ENCODE measurements at places on chromosomes 2 and 18.

DNA sequence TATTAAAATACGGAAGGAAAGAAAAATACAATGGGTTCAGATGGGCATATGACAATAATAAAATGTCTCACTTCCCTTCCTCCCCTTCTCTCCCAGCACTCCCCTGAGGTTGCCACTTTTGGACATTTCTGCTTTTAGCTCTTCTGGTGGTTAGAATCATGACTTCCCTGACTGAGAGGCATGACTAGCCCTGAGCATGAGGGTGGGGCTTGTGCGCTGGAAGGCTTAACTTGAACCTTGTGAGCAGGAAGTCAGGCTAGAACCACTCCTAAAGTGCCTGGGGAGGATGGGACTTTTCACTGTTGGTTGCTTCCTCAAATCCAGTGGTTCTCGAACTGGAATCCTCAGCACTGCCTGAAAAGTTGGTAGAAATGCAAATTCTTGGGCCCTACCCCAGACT, 19.7 kb upstream of the ARHGAP25 start:
- no peak for DNase-seq

DNA sequence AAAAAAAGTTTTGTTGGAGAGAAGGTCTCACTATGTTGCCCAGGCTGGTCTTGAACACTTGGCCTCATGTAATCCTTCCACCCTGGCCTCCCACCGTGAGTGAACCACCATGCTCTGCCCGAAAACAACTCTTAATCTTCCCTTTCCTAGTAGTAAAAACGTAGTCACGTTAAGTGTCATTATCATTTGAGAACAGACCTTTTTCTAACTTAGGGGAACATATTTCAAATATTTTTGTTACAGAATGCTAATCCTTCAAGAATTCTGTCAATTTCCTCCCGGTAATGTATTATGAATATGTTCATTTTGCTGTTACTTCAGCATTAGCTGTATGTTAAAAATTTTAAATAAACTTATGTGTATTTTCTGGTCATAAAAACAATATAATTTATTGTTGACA, 49.7 kb downstream of the MTA3 start:
- no peak for DNase-seq

GRCh38 chr2:208638059-208638458, 231.5 kb downstream of the PTH2R start:
- no peak for DNase-seq

DNA sequence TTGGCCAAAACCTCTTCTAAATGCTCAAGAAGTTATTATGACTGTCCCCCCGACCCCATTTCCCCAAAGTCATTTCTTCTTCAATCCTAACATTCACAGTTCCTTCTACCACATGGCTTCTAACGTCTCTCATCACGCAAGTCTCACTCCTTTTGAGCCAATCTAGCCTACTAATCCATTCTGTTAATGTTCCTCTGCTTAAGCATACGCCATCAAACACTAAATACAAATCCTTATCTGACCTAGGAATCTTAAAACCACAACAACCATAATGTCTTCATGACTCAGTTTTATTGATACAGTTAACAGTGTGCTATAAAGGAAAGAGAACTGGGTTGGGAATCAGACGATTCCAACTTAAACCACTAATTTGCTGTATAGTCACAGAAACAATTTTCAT, 23.9 kb downstream of the HNRNPLL start:
- DNase-seq, result no peak

- no peak for DNase-seq
These were observed 18.5 kb downstream of the RBMS1 start for GRCh38 chr2:160474891-160475787.

DNA sequence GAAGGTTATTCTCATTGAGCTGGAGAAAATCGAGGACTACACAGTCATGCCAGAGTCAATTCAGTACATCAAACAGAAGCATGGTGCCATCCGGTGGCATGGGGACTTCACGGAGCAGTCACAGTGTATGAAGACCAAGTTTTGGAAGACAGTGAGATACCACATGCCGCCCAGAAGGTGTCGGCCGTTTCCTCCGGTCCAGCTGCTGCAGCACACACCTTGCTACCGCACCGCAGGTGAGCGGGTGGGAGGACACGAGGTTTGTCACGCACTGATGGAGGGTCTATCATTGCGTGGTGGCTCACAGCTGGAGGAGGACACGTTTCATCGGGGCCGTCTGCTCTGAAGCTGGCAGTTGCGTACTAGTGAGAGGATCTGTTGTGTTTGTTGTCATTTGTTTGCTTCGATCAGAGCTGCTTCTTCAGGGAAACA, 48.2 kb downstream of the IL1RL2 start:
- DNase-seq, result no peak

- DNase-seq, result no peak
These were observed 87.2 kb downstream of the KCTD18 start for GRCh38 chr2:200422532-200423261.

GRCh38 chr2:98374286-98374685, 28.0 kb downstream of the CNGA3 start:
- DNase-seq, result no peak

DNA sequence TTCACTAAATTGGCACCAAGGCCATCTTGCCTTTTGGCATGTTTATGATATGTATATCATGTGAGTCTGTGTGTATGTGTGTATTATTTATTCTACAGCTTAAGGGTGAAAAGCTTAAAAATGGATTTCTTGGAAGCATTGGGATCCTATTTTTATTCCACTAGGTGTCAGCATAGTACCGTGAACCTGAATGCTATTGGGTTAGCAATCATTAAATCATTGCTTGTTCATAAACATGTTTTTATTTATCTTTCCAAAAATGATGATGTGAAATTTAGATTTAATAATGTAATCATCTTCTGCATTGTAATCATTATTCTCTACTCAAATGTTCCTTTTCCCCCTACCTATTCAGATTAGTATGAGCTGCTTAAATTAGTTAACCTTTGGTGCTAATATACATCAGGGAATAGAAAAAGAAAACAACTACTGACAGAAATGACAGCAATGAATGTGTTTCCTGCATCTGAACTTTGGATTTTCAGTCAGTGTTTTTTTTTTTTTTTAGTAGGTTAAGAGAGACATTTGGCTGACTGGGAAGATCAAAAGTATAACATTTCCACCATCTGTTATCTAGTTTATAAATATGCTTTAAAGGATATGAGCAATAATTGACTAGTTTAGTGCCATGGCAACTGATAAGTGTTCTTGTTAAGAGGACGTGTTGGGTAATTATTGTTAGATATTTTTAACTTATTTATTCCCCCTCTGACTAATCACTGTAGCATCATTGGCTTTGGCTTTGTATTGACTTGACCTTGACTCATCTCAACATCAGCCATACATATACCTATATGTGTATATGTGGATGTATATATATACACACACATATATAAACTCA, 14.1 kb upstream of the ZSWIM2 start:
- DNase-seq, result no peak

- DNase-seq, result no peak
These were observed 67.5 kb upstream of the MBOAT2 start for GRCh38 chr2:9071032-9071431.

GRCh38 chr2:119062179-119062578, 96.4 kb downstream of the C1QL2 start:
- no peak for DNase-seq

DNA sequence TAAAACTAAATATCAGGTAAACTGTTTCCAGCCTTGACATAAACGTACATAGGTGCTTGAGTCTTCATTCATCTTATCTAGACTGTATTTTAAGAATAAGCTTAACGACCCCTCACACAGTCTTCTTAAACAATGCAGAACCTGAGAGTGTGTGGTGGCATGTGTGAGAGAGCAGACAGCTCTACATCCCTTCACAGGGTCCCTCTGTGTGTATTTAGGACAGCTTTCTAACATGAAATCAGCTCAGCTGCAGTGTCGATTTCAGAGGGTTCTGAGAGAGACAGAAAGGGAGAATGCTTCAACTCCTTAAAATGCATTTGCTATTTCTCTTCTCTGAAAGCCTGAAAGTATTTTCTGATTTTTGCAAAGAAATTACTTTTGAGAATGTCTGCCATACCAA, 185.2 kb downstream of the GRB14 start:
- no peak for DNase-seq

GRCh38 chr2:159960414-159960813, 102.0 kb downstream of the PLA2R1 start:
- no peak for DNase-seq

- DNase-seq, result no peak
These were observed 69.0 kb downstream of the CTAGE1 start for GRCh38 chr18:22348521-22349316.

DNA sequence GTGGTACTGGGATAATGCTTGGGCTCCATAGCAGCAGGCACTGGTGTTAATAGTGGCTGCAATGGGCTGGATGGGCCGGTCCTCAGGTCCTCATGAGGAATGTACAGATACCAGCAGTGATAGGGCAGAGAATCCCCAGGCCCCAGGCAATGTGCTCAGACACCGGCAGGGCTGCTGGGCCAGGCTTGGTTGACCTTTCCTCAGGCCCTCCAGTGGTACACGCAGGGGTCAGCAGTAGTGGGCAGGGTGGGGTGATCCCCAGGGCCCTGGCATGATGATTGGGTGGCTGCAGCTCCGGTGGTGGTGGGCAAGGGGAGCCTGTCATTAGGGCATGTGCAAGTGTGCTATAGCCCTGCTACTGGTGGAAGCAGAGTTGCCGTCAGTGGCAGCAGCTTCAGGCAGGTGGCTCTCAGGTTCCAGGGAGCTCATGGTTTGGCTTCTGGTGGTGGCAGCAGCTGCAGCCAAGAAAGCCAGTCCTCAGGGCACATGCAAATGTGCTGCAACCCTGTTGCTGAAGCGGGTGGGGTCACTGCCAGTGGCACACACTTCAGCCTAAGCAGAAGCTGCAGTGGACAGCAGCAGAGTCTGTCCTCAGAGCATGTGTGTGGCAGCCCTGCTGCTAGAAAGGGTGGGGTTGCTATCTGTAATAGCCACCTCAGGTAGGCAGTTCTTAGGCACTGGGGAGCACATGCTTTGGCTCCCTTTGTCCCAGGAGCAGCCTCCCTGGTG, 56.8 kb downstream of the CCNT2 start:
- DNase-seq, result no peak

- no peak for DNase-seq
These were observed 683.6 kb downstream of the CNTNAP5 start for GRCh38 chr2:124708661-124709060.

DNA sequence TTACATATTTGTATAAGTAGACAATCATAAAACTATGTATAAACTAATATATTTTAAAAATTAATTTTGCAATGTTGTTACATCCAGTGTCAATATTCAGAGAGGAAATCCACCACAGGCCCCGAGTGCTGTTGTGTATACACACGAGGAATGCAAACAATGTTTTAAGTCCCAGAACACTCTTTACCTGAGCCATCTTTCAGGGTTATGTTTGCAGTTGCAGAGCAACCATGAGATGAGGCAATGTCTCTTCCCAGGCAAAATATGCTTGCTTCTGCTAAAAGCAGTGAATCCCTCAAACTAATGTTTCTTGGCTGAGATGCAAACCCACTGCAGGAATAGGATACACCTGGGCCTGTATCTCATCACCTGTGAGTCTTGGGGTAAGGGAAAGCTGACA, 91.3 kb downstream of the ASXL2 start:
- DNase-seq, result no peak

DNA sequence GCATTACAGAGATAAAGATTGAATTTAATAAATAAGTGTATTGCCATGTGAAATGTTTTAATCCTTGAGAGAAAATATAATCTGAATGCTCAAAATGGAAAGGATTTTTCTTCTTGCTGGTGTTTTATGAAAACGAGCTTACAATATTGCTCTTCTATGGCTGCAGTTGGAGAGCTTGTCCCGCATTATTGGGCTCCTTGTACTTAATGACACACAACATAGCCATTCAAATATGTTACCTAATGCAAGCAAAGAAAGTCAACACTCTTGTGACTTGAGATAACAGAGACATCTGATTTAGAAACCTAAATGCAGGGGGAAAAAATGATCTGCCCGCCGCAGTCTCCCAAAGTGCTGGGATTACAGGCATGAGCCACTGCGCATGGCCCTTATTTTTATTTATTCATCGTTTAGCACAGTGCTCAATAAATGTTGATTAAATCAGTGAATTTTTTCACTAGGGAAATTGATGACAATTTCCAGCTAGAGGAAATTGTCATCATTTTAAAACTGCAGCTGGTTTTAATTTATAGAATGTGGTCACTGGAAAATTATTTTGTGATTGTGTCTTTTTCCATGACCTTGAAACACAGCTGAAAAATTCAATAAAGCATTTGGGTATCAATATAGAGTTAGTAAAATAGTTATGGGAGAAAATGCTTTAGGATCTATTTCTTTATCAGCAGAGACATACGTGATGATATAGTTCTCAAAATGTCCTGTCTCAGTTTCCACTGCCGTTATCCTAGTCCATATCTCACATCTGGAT, 2.4 kb upstream of the PRKD3 start:
- DNase-seq, result no peak

GRCh38 chr18:12003894-12004293, 22.6 kb downstream of the IMPA2 start:
- DNase-seq, result no peak

- no peak for DNase-seq
These were observed 62.1 kb downstream of the C18orf63 start for GRCh38 chr18:74377776-74378175.

- no peak for DNase-seq
These were observed 2.1 kb upstream of the TRABD2A start for GRCh38 chr2:84882775-84883550.

DNA sequence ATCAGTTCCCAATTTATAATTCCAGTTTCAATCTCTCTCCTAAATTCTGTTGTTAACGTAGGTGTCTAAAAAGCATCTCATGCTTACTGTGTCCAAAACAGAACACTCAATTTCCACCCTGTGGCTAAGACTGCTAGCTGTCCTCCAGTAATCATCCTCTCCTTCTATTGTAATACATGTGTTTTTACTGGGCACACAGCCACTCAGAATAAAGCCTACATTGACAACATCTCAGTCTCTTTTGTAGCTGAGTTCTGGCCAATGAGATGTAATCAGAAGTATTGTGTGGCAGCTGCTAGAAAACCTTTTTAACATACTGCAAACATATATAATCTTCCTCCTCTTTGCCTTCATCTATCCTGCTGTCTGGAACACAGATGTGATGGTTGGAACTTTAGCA, 29.4 kb upstream of the TSPYL6 start:
- DNase-seq, result no peak

- no peak for DNase-seq
These were observed 188.1 kb downstream of the ARL4C start for GRCh38 chr2:234308813-234309195.

- DNase-seq, result no peak
These were observed 173.0 kb downstream of the HDAC4 start for GRCh38 chr2:239227661-239228371.

All from nucleus accumbens (tissue), 56 donors.